Activated T-cell treated with anti-CD3 and anti-CD28 coated beads for 1 hour (primary cell): ENCODE measurements at places on chromosomes 11 and 22.
A peak's percentile ranks its signal among the peaks of the same experiment; 100 is the strongest.

GRCh38 chr11:66070604-66071380, 720 bp downstream of the PACS1 start:
- no peak for DNase-seq

DNA sequence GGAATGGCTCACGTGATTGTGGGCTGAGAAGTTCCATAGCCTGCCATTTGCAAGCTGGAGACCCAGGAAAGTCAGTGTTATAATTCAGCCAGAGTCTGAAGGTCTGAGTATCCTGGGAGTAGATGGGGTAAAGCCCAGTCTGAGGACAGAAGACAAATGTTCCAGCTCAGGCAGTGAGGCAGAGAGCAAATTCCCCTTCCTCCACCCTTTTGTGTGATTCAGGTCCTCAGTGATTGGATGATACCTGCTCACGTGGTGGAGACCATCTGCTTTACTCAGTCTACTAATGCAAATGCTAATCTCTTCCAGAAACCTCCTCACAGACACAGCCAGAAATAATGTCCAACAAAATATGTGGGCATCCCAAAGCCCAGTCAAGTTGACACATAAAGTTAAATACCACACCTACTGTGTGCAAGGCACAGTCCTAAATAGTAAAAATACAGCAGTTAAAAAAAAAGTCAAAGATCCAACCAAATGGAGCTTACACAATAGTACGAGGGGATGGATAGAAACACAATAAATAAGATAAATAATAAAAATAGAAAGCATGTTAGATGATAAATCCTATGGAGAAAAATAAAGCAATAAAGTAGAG, 13.2 kb upstream of the APOL6 start:
- DNase-seq: no peak

GRCh38 chr11:65218446-65218845, 36.7 kb downstream of the CAPN1 start:
- no peak for DNase-seq

- DNase-seq: no peak
These were observed 153.8 kb upstream of the E2F8 start for GRCh38 chr11:19394525-19395016.

DNA sequence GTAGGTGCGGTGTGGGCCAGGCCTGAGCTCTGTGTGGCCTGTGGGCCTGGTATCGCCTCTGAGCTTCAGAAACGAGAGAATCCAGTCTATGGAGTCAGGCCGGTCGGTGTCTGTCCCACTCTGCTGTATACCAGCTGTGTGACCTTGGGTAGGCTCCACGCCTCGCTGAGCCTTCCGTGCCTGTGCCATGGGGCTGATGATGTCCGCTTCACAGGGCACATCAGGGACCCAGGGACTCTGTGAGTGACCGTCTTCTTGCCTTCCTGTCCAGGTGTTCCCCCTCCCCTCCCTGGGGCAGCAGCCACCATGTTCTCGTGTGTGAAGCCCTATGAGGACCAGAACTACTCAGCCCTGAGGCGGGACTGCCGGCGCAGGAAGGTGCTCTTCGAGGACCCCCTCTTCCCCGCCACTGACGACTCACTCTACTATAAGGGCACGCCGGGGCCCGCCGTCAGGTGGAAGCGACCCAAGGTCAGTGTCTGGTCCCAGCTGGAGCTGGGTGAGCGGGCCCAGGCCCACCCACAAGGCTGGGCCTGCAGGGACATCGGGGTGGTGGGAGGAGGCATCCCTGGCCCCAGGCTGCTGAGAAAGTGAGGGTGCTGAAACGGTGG, 17.9 kb downstream of the CAPN5 start:
- no peak for DNase-seq

DNA sequence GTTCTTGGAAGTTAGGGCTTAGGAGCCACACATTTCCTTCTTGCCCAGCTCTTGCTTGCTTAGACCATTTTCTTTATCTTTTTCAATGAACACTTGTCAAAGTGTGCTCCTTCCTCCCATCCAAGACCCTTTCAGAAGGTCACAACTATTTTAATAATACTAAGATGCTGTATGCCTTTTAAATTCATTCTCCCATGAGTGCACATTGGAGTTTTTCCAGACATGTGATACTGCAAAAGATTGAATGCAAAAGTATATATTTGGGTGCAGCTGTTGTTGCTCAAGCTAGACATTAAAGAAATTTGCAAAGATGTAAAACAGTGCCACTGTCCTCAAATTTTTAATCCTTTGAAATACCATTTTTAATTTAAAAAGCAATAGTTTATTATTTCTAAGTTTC, 69.3 kb upstream of the TNRC6B start:
- no peak for DNase-seq

- no peak for DNase-seq
These were observed 55.2 kb downstream of the PICALM start for GRCh38 chr11:86013713-86014112.

DNA sequence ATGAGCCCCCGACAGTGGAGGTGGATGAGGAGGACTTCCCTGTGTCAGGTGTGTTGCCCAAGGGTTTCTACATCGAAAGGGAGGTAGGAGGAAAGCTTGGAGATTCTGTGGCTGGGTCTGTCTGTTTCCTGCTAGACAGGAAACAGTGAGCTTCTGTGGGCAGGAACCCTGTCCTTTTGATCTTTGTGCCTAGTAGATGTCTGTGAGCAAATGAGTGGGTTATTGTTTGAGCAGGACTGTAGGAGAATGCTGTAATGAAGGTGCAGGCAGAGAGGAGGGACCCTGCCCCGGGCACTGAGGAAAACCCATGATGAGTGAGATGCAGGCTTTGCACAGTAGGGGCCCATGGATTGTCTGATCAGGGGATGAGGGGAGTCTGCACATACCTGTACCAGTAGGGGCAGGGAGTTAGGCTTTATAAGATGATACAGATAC, 14.0 kb downstream of the USP35 start:
- peak; percentile 32 for DNase-seq

GRCh38 chr22:45579306-45579705, 76.6 kb downstream of the FBLN1 start:
- DNase-seq: no peak

GRCh38 chr11:12472401-12473005, 95.1 kb downstream of the PARVA start:
- no peak for DNase-seq
